ENCODE measurements at places on chromosomes 5 and 9.

DNA sequence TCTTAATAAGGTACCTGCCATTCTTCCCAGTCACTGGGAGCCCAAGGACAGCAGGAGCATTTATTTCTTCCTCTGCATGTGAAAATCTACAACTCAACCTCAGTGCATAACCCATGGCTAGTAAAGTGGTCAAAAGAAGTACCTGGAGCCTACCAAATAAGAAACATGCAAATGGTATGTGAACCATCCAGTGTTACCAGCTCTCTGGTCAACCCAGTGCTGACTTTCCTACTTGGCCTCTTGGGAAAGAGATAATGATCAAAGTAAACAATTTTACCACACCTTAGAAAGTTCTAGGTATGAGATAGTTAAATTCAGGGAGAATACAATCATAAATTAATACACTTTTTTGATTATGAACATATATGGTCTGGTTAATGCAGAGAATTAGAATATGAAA is 325.6 kb downstream of the ENC1 start:
- DNase-seq = no peak

DNA sequence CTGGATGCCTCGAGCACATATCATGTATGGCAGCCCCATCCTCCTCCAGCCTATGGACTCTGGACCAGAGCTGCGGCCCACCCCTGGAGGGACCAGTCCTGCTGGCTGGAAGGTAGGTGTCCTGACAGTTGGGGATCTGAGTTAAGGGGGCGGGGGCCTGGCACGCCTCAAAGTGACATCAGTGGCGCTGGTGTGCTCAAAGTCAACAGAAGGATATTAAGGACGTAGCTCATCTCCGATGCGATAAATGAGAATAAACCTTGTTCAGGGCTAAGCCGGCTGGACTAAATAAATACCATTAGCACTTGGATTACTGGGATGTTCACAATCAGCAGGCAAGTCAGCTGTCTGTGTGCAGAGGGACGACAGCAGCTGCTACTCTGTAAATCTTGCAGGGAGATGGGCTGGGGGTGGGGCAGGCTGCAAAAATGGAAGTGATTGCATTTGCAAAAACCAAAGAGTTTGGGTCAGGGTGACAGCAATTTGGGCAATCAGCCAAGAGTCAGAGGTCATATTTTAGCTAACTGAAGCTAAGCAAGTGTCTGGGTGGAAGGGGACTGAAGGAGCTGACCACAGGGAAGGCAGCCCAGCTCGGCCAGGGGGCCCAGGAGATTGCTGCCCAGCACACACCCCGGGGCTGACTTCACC is 80.0 kb upstream of the LRRTM2 start:
- no peak for DNase-seq

DNA sequence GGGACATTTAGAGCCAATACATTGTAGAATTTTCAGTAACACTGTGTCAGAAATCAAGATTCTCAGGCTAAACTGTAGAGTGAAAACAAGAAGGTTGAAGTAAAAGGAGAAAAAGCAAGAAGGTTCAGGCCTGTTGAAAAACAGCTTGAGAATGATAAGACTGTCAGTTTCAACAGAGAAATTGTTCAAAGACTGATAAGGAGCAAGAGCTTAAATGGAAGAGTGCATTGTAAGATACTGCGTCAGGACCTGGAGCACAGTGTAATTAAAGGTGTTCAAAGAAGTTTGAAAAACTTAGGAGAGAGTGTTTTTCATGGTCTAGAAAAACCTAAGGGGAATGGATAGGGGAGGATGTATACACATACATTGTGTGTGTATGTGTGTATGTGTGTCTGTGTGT is 408.3 kb downstream of the KDM4C start:
- no peak for DNase-seq

DNA sequence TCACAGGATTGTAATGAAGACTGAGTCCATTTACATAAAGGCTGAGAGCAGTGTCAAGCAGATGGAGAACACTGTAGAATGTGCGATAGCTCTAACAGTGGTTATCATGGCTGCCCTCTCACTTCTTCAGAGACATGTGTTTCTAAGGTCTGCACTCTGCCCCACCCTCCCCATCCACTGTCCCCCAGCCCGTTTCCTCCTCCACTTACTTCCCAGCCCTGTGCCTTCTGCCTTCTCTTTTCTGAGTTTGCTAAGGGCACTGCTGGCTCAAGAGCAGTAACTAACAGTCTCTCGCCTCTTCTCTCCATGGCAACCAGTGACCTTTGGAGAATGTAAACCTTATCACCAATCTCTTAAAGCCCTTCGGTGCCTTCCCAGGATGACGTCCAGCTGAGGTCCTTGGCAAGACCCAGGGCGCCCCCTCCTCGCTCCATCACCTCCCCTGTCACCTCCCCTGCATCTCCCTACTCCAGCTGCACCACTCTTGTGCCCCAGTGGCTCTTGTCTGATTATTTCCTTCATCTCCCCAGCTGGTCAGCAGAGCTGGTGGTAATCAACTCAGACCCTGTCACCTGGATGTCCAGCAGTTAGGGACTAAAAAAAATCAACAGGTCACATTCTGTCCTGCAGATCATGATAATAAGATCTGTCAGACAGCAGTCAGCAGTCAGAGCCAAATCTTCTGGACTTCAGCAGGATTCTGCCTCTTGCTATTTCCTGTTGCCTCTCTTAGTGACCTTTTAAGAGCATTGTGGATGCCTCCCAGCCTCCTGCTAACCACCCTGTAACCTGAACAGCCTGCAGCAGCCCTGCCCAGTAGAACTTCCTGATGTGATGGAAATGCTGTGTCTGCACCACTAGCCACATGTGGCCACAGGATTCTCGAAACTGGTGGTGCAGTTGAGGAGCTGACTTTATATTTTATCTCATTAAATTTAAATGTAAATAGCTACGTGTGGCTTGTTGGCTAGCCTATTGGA is 9.0 kb downstream of the FXN start:
- no peak for DNase-seq

DNA sequence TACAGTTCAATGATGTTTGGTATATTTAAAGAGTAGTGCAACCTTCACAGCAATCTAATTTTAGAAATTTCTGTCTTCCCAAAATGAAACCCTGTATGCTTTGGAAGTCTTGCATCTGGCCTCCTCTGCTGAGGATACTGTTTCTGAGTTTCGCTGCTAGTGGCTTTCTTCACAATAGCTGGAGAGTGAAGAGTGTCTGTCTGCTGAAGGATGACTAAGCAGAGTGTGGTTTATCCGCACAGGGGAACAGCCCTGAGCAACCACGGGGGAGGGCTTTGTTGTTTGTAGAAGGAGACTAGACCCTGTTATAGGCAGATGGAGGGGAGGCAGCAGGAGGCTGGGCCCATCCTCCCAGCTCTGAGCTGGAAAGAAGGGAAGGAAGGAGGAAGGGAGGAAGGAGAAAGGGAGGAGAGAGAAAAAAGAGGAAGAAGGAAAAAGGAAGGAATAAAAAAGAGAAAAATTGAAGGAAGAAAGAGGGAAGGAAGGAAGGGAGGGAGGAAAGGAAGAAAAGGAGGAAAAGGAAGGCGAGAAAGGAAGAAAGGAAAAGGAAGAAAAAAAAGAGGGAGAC is 10.5 kb upstream of the IRX2 start:
- DNase-seq = no peak

- no peak for DNase-seq
These were observed 47.7 kb upstream of the STK32A start for GRCh38 chr5:147187099-147187540.

GRCh38 chr5:59693492-59694309 is 199.8 kb downstream of the PDE4D start:
- DNase-seq = no peak

DNA sequence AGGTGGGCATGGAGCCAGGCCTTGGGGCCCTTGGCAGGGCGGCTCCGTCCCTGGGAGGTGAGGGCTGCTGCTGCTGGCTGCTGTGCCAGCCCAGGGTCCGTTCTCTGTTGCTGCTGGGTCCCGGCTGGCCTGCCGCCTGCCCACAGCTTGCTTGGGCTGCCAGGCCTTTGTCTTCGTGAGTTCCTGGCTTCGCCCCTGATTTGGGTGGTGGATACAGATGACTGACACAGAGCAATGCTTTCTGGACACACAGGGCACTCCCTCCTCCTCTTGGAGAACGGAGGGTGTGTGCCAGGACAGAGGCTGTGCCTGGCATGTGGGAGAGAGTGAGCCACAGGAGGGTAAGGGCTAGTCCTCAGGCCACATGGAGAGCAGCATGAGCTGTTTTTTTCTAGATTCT is 166.1 kb downstream of the MACROH2A1 start:
- no peak for DNase-seq

GRCh38 chr9:78050421-78050820 is 18.8 kb upstream of the GNAQ start:
- no peak for DNase-seq

GRCh38 chr5:128083811-128084227 is 253 bp downstream of the SLC12A2 start:
- no peak for DNase-seq

GRCh38 chr9:125387861-125388524 is 126.4 kb downstream of the GAPVD1 start:
- DNase-seq = no peak

GRCh38 chr5:168106008-168106761 is 185.3 kb upstream of the WWC1 start:
- DNase-seq = no peak

All from lower leg skin (tissue), 4 donors.